ENCODE measurements at places on chromosomes 11 and 22.

GRCh38 chr11:114273890-114274635 lies 22.1 kb upstream of the NNMT start:
- no peak for DNase-seq

DNA sequence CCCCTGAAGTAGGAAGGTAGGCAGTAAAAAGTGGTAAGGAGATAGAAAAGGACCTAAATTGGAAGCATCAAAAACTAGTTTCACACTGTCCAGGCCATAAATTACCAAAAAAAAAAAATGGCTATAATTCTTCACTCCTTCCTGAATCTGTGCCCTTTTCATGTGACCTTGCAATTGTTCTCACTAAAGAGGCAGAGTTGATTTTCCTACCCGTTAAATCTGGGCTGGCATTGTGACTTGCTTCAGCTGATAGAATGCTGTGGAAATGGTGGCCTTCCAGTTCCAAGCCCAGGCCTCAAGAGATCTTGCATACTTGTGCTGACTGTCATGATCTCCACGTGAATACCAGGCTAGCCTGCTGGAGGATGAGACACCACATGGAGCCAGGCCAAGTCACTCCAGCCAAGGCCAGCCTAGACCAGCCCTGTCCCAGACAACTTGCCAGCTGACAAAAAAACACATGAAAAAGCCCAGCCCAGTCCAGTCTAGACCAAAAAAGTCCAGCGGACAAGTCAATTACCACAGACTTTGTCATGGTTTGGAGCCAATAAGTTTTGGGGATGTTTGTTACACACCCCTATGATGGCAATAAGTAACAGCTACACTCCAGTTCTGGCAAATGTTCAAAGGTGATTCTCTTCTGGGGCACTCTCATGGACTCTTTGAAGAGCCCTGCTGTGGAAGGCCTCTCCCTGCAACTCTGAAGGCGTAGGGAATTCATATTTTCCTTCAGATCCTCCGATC lies 51.4 kb upstream of the NUP50 start:
- no peak for DNase-seq

DNA sequence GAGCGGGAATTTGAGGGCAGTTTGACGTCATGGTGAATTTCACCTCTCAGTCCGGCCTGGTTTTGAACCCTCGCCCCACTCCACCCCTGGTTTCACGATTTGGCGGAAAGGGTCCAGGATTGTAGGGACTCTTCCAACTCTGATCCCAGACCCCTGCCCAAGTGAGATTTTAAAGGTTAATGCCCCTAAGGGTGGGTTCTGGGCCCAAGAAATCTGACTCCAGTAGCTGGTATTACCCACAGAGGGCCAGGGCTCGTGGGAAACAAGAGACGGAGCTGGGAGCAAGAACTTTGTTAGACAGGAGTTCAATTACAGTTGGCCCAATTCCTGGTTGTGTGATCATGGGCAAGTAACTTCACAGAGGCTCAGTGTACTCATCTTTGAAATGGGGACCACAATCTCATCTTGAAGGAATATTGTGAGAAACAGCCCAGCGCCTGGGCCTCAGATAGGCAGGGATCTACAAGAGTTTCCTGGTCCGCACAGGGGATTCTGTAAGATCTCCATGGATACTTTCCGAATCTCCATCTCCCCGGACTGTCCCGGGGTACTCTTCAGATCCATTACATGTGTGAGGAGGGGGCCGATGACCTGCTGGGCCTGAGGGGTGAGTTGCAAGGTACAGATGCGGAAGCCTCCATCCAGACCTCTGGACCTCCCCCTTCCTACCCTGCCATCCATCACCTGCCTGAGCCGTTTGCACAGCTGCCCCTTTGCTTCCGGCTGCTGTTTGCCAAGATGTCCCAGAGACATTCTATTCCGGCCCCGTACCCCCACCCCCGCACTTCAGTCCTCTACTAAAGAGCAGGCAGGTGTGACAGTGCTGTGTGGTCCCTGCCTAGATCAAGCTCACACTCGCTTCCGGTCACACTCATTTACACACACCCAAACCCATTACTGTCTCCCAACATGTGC lies 687 bp upstream of the CALCA start:
- DNase-seq = no peak

DNA sequence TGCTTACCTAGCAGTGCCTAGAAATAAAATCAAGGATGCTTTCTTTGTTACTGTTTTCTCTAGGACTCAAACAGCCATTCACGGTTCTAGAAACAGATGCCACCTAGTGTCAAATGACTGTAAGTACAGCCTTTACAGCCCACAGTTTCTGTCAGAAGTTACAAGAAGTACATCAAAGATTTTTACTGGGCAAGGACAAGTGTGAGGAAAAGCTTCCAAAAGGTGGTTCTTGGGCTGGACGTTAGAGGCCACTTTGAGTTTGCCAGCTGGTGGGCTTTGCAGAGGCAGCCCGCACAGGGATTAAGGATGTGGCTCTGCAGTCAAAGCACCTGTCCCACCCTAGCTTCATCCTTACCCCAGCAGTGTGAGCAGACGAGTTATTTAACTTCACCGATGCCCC lies 6.9 kb downstream of the KMT5B start:
- DNase-seq = no peak

- DNase-seq = no peak
Observed at GRCh38 chr11:112051768-112052167, 22.0 kb downstream of the PIH1D2 start.

GRCh38 chr11:83836883-83837654 lies 550.9 kb upstream of the CCDC90B start:
- DNase-seq = no peak

DNA sequence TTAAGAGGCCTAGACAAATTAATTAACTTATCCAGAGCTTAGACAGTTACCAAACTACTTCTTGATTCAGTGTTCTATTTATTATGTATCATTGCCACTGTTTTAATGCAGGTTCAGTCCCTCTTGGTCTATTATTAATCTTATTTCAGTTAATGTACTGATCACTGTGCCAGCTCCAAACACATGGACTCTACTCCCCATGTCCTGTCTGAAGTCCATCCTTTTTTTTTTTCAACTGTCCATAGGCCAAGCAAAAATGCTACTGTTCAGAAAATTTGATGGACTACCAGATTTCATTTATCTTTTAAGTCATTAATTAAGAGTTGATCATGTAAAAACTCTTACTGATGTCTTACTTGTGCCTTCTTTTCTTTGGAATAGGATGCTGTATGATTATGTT lies 11.9 kb downstream of the POLD3 start:
- DNase-seq = no peak

GRCh38 chr11:112298535-112298934 lies 37.9 kb upstream of the PLET1 start:
- no peak for DNase-seq

DNA sequence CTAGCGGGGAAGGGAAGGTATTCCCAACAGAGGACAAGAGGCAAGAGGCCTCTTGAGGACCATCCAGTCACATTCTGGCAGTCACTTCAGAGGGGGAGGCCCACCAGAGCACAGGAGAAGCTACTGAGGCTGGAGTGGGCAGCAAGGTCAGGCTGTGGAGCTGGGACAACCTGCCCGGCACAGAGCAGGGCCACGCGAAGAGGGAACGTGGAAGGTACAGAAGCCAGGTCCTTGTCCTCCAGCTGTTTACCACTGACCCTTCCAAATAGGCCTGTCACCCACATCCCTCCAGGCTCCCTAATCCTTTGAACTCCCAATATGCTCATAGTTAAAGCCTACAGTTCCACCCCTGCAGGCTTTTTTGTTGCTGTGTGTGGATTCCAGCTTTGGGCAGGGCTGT lies 76.9 kb downstream of the IGLL1 start:
- DNase-seq = no peak

GRCh38 chr11:130197386-130198035 lies 37.9 kb downstream of the ST14 start:
- no peak for DNase-seq

GRCh38 chr11:32487270-32487669 lies 51.9 kb upstream of the WT1 start:
- no peak for DNase-seq

DNA sequence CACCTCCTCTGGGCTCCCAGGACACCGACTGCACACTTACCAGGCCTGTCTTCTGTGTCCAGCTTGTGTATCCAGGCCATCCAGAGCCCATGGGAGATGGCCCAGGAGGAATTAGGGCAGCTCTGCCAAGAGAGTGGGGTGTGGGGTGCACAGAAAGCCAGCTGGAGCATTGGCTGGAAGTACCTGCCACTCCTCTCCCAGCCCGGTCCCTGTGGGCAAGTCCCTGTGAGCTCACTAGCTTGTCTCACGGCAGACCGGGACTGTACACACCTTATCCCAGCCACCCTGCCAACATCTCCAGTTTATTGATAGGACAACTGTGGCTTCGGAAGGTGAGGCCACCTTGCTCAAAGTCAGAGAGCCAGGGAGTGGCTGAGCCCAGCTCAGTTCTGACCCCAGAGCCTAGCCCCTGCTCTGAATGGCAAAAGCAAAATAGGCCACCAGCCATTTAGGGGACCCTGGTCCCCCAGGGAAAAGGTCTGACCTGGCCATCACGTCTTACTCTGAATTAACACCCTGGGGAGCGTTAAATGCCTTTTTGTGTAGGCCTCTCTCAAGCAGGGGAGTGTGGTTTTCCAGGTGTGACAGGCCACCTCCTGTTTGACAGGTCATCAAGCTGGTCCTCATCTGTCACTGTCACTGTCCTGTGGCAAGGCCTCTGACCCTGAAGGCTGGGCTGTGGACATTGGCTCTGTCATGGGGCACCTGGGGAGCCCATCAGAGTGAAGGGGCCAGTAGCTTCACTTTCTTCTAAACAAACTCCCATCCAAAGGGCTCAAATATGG lies 15.1 kb downstream of the UQCR10 start:
- no peak for DNase-seq

DNA sequence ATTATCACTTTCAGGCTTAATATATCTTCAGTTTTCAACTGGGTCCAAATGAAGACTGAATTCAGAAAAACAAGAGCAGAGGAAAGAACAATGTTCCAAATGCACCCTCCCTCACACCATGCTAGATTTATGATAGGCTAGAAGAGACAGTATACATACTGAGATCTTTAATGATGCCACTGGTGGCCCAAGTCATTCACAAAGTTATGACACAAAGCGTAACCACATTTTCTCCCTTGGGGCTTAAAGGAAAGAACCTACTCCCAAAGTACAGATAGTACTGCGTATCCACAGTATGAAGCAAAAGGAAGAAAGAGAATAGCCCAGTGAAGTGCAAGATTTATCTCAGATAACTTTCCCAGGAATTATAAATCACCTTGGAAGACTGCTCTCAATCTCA lies 10.9 kb upstream of the SOX6 start:
- DNase-seq = no peak

DNA sequence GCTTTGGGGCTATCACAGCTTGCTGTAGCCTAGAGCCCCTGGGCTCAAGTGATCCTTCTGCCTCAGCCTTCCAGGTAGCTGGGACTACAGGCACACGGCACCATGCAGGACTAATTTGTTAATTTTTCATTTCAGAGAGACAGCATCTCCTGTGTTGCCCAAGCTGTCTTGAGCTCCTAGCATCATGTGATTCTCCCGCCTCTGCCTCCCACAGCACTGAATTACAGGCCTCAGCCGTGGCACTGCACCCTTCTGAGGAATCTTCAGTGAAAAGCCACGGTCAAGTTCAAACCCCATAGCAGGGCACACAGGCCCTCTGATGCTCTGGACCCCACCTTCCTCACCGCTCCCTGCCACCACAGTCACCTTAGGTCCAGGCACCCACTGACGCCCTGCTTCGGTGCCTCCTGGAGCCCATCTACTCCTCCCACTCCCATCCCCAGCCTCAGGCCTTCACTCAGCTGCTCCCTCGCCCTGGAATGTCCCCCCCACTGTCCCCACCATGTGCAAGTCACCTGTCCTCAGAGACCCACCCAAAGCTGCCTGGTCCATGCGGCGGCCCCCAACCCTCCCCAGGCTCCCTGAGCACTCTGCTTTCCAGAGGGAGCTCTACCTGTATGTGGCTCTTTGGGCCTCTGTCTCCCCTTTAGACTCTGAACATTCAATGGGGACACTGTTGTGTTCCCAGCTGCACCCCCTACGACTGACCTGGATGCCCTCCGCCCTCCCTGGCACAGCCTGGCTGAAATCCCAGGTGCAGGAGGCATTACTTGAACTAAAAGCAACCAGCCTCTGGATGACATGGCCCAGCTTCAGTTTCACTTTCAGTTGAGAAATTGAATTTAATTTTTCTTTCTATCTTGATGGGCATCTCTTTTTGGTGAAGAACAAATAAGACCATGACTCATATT lies 1.6 kb downstream of the APOL2 start:
- peak; percentile 31 for DNase-seq

GRCh38 chr11:96288915-96289314 lies 54.1 kb downstream of the MAML2 start:
- DNase-seq = no peak

GRCh38 chr11:108221371-108221770 lies 1.1 kb downstream of the NPAT start:
- no peak for DNase-seq

- DNase-seq = no peak
Observed at GRCh38 chr11:94760296-94760695, 7.9 kb upstream of the AMOTL1 start.

- no peak for DNase-seq
Observed at GRCh38 chr22:23283591-23284503, 103.5 kb downstream of the BCR start.

DNA sequence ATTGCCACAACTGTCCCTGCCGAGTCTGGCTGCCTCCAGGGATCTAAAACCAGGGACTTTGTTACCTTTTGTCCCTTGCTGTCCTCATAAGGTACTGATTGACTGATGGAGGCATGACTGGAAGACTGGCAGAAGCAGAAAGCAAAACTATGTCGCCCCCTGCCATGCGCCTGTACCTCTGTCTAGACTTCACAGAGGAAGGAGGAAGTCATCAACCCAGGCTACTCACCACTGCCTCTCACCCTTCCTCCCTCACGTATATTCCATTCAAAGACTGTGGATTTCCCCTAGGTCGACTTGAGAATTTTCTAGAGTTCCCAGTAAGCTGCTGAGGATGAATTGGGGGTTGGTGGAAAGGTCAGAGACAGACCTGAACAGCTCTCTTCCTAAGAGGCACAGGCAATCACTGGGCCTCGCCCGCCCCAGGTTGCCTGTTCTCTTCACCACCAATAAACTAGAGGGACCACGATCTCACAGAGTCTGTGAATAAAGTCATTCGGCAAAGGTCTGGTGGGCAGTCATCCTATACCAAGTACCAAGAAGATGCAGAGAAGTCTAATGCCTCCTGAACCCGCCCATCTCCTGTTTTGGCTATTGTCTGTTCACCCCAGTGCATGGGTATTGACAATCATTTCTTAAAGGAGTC lies 27.5 kb upstream of the CHST1 start:
- DNase-seq = no peak

- DNase-seq = no peak
Observed at GRCh38 chr22:48682504-48682903, 1145.2 kb downstream of the BRD1 start.

GRCh38 chr11:115503083-115503885 lies 931 bp downstream of the CADM1 start:
- DNase-seq = peak; percentile 6
